ENCODE measurements at places on chromosomes 11 and 22.

GRCh38 chr11:66365711-66366619 lies 5.6 kb downstream of the SLC29A2 start:
- no peak for DNase-seq

- DNase-seq: no peak
These were observed 8.4 kb downstream of the VWA5A start for GRCh38 chr11:124123622-124124021.

GRCh38 chr11:1055990-1056771 lies 18.5 kb upstream of the MUC2 start:
- DNase-seq: no peak

GRCh38 chr11:10659339-10660216 lies 34.0 kb downstream of the IRAG1 start:
- DNase-seq: no peak

DNA sequence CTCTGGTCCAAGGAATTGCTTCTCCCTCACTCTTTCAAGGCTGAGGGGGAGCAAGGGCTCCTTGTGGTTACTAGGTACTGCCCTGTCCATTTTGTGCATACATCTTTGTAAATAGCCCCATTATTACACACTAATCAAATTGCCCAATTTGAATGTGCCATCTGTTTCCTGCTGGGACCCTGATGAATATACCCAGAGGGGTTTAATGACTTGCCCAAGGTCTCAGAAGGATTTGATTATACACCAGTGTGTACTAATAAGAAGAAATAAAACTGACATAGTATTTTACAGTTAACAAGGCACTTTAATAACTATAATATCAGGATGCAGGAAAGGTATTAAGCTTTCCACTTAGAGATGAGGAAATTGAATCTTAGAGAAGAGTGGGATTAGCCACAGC lies 64.6 kb upstream of the PTPRJ start:
- DNase-seq: no peak

- DNase-seq: no peak
These were observed 13.0 kb downstream of the CLPB start for GRCh38 chr11:72421351-72421750.

- no peak for DNase-seq
These were observed 79.8 kb downstream of the GRIA4 start for GRCh38 chr11:105689631-105690030.

DNA sequence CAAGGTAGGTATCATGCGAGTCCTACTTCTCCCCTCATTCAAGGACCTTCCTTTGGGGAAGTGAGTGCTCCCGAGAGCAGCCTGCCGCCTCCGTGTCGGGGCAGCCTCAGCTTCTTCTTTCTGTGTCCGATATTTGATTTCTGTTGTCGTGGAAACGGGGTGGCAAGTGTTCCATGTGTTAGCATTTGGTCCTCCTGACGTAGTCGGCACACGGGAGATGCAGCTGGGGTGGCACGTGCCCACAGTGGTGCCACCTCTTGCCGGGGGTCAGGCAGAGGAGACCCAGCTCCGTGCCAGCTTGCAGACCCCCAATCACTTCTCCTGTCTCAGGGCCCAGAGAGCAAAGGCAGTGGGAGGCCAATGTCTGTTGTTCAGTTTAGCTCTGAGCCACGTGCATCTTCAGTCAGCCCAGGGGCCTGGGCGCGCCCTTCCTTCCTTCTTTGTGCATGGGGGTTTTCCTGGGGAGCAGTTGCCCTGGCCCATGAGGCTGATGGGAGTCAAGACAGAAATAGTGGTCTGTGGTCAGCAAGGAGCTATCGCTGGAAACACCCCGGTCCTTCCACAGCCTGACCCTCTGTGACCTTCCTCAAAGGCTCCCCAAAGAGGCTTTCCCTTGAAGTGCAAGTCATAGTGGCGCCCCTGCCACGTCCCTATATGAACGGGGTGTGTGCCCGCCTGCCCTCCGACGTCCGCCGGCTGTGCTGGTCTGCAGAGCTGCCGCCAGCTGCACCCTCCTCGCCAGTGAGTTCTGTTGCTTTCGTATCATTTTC lies 44.5 kb downstream of the PARVB start:
- no peak for DNase-seq

DNA sequence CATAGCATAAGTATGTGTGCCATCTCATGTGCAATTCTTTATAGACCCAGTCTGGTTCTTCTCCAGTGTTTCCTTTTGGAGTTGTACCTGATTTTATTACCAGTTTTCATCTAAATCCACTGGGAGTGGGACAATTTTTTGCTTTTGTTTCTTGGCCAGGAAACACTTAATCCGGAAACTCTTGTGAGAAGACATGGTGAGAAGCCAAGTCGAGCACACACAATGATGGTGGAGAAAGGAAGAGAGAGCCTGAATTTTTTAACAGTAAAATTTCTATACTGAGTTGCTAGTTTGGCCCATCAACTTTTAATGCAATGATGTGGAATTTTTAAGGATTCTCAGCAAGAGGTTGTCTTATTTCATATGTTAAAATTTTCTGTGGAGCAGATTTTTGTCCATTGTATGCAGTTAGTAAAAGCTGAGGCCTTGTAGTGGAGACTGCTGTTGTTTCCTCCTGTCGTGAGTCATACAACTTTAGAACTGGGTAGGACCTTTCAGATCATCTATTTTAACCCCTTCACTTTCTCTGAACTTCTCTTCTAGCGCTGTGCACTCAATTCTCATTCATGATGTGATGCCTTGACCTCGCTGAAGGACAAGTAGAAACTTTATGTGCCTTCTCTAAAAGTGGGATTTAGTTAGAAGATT lies 17.1 kb downstream of the FAR1 start:
- no peak for DNase-seq

GRCh38 chr11:131692961-131693360 lies 322.5 kb downstream of the NTM start:
- DNase-seq: no peak

DNA sequence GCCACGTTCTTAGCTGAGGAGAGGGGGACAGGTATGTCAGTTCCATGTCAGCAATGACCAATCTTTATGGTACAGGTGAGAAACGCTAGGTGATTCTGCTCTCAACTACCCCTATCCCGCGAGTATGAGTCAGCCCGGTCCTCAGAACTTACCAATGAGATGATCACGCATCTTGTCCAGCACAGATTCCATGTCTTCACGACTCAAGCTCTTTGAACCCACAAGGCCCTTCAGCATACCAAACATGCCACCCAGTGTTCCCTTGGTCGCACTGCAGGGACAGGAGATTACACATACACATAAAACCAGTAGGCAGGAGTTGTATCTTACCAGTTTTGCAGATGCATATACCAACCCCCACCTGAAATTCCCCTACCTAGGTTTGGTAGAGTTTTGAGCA lies 2.9 kb downstream of the SRPRA start:
- no peak for DNase-seq

GRCh38 chr11:129852125-129852740 lies 36.6 kb downstream of the TMEM45B start:
- DNase-seq: no peak

DNA sequence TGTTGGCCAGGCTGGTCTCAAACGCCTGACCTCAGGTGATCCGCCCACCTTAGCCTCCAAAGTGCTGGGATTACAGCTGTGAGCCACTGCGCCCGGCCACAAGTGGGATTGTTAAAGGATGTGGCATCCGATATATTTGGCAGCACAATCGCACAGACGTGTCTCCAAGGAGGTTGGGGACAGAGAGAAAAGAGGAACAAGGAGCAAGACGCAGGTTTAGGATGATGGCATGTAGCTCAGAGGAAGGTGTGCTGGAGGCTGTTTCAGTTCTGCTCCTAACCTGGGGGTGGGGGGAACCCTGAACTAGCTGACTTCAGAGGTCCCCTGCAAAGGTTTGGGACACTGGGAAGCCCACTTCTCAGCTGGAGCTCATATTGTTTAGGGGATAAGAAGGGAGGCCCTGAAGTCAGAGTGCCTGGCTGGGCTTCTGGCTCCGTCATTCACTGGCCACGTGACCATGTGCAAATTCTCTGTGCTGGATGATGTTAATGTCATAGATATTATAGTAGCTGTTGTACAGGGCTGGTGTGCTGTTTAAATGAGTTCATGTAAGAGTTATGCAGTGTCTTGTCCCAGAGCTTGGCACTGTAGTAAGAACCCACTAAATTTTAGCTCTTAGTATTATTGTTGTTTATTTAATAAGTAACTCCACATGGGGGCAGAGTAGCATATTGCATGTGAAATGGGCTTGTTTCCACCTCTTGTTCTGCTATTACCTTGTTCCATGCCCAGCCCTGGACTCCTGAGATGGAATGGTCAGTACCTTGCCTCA lies 129.7 kb downstream of the ST3GAL4 start:
- no peak for DNase-seq

DNA sequence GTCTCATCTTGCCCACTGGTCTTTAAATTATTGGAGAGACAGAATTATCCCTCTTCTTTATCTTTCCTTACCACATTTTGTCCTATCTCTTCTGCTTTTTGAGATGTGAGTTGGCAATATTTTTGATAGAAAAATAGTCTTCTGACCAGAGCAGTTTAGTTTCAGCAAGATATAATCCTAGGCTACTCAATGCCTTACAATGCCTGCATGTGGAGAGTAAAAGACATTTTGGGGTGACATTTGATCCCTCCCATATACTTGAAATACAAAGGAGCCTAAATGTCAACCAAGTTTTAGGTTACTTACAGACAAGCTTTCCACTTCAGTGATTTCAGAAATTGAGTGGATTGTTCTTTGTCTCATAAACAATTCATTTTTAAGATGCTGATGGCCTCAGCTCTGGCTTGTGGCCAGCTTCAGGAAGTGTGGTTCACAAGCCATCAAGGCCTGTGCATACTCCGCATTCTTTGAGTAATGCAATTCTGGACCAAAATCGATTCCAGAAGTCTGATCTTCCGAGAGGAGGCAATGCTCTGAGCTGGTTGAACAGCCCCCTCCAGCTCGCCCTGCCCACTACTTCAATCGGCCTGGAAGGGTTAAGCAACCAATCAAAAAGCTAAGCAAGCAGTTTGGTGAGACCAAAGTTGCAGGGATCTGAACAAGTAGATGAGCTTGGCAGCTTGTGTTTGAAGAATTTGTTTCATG lies 274.4 kb downstream of the BLID start:
- no peak for DNase-seq

GRCh38 chr11:116793772-116794097 lies 2.1 kb upstream of the APOA5 start:
- DNase-seq: no peak

DNA sequence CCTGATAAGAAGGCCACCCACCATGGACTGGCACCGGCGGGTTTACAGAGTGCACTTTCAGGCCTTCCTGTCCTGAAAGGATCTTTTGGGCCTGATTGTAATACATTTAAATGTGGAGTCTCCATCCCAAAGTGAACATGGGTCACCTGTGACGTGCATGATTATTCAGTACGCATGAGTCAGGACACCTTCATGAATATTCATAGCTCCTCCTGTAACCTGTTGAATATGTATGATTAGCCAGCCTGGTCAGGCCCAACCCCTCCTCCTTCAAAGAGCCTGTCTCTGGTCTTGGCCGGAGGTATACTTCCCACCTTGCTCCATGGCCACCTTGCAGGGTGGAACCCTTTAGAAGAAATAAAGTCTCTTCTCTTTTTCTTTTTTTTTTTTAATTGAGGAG lies 75.9 kb upstream of the NUP50 start:
- no peak for DNase-seq

GRCh38 chr11:92500453-92500852 lies 275.8 kb downstream of the FAT3 start:
- DNase-seq: peak; percentile 18

DNA sequence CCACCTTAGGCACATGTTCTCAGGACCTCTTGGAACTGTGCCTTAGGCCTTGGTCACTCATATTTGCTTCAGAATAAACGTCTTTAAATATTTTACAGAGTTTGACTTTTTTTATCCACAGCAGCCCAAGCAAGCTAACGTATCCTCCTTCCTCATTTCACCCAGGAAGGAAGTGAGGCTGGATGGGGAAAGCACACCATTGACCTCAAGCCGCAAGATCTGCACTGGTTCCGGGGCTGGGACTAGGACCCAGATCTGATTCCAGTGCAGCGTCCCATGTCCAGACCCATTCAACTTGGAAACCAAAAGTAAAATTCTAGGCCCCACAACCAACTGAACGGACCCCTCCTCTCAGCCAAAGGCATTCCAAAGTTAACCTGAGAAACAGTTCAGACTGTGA lies 2.4 kb upstream of the LGALS12 start:
- no peak for DNase-seq

GRCh38 chr11:19240420-19241259 lies at the start of gene E2F8:
Gene E2F8, minus strand, starts transcription at chr11:19240945. Its CDS starts 824 bp downstream, at chr11:19240121.
- peak; percentile 85 for DNase-seq

GRCh38 chr22:48240935-48241230 lies 1478.4 kb downstream of the TBC1D22A start:
- no peak for DNase-seq

- peak; percentile 6 for DNase-seq
These were observed 122.3 kb downstream of the RCN1 start for GRCh38 chr11:32213223-32213622.

GRCh38 chr11:43947003-43947500 lies 4.6 kb downstream of the C11orf96 start:
- DNase-seq: no peak

DNA sequence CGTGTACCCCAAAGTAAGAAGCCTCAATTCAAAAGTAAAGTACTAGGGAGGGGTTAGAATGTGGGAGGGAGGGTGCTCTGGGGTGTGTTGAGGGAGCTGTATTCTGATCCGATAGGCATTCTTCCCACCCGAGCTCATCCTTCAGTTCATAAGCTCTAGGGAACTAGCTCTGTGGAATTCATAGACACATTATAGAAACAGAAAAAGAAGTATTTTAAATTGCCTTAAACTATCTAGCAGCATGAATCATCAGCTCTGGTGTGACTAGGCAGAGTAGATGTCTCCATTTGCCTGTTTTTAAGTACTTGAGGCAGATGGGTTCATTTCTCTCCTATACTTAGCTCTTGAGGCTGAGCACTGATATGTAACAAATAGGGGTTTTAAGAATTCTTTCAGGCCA lies 7.3 kb upstream of the SGSM3 start:
- peak; percentile 64 for DNase-seq

- DNase-seq: no peak
These were observed 147.5 kb downstream of the PARVA start for GRCh38 chr11:12524865-12525264.

DNA sequence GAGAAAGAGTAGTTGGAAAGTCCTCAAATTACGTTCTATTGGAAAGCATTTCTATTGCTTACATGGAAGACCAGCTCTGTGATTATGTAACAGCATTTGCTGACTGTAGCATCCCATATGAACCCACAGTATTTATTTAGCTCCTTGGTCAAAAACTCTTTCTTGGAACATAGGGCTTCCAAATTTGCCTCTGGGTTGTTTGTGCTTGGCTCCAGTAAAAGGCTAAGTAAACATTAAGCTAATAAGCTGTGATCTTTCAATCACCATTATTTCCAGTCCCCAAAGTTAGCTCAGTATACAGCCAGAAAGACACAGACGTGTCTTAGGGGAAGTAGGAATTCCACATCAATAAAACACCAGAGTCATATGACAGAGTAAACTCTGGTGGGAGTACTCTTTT lies 668.8 kb downstream of the DLG2 start:
- no peak for DNase-seq

- no peak for DNase-seq
These were observed 22.2 kb downstream of the MYBPC3 start for GRCh38 chr11:47329987-47330931.

GRCh38 chr22:42990131-42990838 lies 24.7 kb downstream of the PACSIN2 start:
- no peak for DNase-seq

GRCh38 chr22:50569896-50570535 lies 7.3 kb upstream of the SYCE3 start:
- no peak for DNase-seq

GRCh38 chr11:17418444-17419081 lies 30.1 kb upstream of the KCNJ11 start:
- no peak for DNase-seq

GRCh38 chr11:70007796-70008195 lies 70.3 kb upstream of the ANO1 start:
- no peak for DNase-seq

Data from putamen (tissue), 1 donor.